ENCODE measurements at places on chromosomes 16 and 17. TPM values are rescaled to one million over a fixed set of nuclear protein-coding genes. Genes with fewer than 3 reads are reported as not detected.

Gene CLEC18B
- 0.61 TPM for total RNA-seq

- DNase-seq = no peak
These were observed 31.5 kb downstream of the FA2H start for GRCh38 chr16:74743045-74743667.

DNA sequence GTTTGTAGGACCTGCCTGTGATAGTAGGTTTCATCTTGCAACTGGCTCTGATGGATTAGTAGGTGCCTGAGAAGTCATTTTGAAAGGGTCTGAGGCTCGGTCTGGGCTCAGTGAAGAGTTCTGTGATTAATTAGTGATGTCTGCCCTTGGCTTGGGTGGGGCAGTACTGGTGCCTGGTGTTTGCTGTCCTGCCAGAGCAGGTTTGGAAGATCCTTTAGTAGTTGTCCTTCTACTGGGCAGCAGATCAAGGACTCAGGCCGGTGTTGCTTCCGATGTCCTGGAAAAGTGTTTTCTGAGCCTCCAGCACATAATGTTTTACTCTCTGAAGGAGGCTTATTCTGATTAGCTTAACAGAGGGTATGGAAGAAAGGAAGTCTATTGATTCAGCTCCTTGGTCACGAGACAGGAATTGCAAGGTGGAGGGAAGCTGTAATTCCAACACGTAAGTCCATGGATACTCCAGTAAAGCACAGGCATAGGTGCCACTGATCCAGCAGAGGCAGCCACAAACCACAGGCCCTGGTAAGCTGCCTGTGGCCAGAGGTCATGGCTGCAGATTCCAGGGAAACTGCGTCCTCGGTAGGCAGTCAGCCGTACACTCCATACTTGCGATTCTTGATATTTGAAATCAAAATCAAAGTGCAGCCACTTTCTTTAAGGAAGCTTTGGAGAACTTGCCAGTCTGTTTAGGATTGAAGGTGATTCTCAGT lies 18.7 kb downstream of the HLF start:
- DNase-seq = no peak

Gene SMIM22
- total RNA-seq = not detected

DNA sequence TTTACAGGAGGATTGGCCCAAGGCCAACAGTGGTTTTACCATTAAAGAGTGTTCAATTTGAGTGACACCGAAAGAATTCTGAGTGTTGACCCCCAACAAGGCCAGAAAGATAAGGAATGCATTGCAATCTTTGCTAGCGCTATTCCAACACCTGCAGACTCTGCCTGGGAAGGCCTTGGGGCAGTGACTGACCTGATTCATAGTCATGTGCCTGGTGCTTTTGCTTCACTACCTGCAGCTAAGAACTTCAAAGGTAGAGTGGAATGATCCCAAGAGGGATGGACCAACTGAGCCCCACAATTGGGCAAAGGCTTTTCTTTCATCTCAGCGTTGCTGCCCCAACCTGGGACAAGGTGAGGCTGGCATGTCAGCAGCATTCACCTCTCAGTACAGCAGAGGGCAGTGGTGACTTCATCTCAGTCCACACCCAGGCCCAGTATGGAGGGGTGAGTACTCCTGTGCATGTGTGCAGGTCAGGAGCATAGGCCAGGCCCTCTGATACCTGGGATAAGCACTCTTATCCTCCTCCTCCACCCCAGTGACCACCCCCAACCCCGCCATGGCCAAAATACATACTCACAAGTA lies 149.6 kb upstream of the GNAO1 start:
- DNase-seq = peak; percentile 36

Gene PPP4C
- total RNA-seq = 125 TPM

GRCh38 chr17:41563607-41564170 lies 8.2 kb downstream of the KRT9 start:
- DNase-seq = no peak

Gene PFAS
- total RNA-seq = 21.7 TPM

GRCh38 chr17:75370286-75370915 lies 35.1 kb downstream of the GRB2 start:
- peak; percentile 46 for DNase-seq

Gene SLC47A2
- 9.5 TPM for total RNA-seq

GRCh38 chr17:45848405-45848804 lies 3.7 kb downstream of the SPPL2C start:
- DNase-seq = no peak

DNA sequence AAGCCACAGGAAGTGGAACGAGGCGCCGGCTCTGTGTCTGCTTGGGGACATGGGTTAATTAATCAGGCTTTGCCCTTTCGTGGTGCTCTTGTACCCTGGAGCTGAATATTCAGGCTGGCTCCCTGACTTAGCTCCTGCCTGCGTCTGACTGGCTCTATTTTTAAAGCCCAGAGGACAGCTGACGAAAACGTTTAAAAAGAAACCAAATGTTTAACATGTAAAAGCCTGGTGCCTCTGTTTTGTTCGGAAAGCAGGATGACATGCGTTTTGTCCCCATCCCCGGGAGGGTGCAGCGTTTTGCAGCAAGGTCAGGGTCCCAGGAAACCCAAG lies 61.1 kb downstream of the NT5M start:
- DNase-seq = no peak

DNA sequence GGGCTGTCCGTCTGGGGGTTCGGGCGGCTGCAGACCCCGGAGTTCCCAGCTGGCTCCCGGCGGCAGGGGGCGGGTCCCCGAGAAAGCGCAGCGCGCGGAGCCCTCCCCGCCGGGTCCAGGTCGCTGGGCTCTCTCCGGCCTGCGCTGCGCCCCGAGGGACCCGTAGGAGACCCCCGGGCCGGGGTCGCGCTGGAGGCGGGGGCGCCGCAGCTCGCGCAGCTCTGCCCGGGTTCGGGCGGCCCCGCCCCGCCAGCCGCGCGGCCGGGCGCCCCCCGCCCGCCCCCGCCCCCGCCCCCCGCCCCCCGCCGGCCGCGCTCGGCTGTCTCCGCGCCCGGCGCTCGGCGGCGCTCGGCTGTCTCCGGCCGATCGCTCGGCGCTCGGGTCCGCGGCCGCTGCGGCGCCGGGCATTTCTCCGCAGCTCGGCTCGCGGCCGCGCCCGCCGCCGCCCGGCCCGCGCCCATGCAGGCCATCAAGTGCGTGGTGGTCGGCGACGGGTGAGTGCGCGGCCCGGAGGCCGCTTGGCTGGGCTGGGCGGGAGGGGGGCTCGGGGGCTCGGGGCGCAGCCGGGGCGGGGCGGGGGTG lies at the start of gene RAC3:
Gene RAC3, plus strand, starts transcription at position 376 of the 582 bp plus-strand sequence. Its CDS starts 84 bp downstream, at position 460.
- DNase-seq = no peak

Gene EPX
- not detected for total RNA-seq

DNA sequence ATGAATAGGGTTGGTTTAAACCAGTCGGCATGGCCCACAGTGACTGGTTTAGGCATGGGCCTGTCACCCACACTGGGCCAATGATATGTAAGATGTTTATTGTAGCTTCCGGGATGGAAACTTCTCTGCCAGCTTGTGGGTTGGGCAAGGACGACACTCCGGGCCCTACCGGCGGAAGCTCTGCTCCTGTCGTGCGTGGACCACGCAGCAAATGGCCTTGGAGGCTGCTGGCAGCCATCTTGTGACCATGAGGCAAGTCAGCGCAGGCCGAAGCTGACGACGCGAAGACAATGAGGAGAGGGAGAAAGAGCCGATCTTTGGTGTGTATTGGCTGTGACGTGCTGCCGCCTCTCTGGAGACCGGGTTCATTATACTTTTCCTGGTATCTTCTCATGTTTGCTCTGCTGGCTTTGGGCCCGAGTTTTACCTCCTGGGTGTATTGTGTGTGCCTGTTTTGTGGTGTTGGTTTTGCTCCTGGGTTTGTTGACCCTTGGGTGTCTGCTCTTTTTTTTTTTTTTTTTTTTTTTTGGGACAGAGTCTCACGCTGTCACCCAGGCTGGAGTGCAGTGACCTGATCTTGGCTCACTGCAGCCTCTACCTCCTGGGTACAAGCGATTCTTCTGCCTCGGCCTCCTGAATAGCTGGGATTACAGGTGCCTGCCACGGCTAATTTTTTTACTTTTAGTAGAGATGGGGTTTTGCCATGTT lies 15.4 kb downstream of the SLC25A10 start:
- no peak for DNase-seq

- DNase-seq = no peak
These were observed 520.3 kb upstream of the CDH5 start for GRCh38 chr16:65846210-65846602.

Gene KSR1
- total RNA-seq = 1.7 TPM

DNA sequence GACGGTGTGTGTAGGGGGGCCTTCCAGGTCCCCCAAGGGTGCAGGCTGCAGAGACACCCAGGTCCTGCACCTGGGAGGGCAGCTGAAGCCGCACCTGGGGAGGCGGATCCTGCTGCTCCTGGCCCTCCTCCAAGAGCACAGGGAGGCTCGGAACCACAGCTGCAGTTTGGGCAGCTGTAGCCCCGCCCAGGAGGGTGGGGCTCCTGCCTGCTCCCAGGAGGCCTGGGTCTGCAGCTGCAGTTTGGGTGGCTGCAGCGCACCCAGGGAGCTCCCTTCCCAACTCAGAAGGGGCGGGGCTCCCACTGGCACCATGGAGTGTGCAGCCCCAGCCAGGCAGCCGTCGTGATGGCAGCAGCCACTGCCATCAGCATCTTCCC lies 69.4 kb upstream of the NKD1 start:
- peak; percentile 12 for DNase-seq

- no peak for DNase-seq
These were observed 624 bp downstream of the G6PC3 start for GRCh38 chr17:44071198-44071520.

DNA sequence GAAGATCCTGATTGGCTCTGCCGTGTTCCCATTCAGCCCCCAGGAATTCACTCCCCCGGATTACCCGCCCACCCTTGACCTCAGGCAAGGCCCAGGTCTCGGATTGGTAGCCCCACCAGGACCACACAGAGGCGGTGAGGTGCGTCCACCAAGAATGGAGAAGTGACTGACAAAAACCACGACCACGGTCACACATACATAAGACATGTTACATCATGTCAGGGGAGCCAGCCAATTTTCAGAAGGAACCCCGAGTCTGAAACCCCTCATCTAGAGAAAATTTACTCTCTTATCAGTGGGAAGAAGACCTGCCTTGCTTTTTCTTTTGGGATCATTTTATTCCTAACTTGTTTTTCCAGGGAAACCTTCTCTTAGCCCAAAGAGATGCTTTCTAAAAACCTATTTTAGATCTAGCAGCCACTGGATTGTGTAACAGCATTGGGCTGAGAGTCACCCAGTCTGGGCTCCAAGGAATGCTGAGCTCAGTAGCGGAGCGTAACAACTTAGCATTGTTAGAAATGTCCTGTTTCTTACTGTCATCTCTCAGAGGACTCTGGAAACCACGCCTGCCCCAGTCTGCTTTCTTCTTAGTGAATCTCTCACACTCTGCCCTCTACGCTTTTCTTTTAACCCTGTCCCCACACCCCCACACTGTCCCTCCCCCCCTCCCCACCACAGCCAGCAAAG lies 164.1 kb downstream of the CMIP start:
- peak; percentile 65 for DNase-seq

Data from mammary epithelial cell (primary cell).